Activated T-cell treated with anti-CD3 and anti-CD28 coated beads for 1 hour (primary cell): ENCODE measurements at places on chromosomes 2 and 18.

- no peak for DNase-seq
Measured at GRCh38 chr2:20229322-20230113, 4.6 kb upstream of the SDC1 start.

DNA sequence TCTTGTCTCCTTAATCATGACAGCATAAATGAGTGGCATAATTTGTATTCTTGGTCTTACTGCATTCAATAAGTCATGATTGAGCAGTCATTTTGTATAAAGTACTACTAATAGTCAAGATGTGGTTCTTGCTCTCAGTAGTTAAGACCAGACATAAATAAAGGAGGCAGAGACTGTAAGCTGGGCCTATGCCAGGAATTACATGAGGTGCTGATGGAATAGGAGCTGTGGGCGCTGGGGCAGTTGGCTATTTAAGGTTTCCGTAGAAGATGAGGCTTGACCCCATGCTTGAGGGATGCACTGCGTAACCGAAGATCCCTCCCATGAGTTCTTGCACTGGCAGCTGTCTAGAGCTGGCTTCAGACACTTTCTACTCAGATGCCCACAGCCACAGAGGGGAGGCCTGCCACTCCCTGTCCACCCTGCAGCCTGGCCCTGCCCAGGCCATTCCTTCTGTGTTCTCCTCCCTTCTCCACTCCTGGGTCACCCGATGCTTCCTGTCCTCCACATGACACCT lies 150.9 kb upstream of the REV1 start:
- no peak for DNase-seq

DNA sequence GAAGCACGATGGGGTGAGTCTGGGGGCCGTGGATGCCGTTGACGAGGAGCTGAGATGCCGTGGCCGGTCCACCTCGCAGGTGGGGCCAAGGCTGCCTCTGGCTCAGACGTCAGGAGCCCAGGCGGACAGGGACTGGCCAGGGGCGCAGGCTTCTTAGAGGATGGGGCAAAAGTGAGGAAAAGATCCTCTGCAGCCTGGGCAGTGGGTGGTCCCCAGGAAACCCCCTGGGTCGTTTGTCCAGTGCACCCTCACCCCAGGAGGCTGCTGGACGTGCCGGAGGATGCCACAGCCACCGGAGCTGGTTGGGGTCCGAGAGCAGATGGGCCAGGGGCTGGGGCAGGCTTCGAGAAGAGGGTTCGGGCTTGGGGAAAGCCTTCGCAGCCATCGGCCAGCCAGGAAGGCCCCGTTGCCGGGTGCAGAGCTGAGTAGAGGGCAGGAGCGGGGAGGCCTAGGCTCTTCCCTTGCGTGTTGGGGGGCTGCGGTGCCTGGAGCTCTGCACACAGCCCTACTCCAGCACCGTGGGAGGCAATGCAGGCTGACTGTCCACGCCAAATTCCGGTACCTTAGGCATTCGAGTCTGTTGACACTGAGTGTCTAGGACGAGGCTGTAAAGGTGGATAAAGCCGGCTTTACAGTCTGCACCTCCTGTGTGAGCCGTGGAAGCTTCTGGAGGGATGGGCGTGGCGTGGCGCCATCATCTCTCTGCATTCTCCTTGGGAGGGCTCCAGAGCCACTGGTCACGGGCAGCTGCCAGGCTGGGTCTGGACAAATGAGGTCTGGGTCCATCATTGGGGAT lies 18.8 kb downstream of the GPC1 start:
- DNase-seq: no peak

GRCh38 chr2:228507231-228507824 lies 325.8 kb upstream of the SPHKAP start:
- DNase-seq: no peak

- no peak for DNase-seq
Measured at GRCh38 chr2:44943693-44944101, 2.2 kb downstream of the SIX3 start.

- DNase-seq: no peak
Measured at GRCh38 chr2:55106148-55106547, 55.9 kb upstream of the RTN4 start.

DNA sequence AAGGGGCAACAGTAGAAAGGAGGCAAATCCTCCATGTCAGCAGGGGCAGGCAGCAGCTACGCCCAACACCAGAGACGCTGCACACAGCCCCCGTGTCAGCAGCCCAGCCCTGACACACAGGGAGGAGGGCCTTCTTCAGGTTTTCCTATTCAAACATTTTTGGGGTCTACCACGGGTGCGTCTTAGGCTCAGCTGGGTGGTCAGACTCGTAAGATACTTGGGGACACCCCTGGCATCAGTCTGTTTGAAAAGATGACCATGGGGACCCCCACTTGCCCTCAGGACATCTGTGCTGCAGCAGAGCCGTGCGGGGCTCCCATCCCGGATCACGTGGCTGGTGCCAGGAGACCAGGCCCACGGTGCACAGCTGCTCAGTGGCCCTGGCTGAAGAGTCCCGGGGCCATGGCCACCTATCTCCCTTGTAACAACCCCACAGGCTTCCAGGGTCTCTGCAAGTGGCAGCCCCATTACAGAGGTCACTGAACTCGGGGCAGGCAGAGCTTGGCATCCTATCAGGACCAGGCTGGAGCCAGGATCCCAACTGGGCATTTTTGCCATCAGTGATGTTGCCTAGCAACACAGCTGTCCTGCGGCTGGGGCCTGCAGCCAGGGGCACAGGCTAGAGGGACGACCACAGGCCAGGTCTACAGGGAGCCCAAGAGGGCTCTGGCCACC lies 82.5 kb downstream of the EDAR start:
- no peak for DNase-seq

DNA sequence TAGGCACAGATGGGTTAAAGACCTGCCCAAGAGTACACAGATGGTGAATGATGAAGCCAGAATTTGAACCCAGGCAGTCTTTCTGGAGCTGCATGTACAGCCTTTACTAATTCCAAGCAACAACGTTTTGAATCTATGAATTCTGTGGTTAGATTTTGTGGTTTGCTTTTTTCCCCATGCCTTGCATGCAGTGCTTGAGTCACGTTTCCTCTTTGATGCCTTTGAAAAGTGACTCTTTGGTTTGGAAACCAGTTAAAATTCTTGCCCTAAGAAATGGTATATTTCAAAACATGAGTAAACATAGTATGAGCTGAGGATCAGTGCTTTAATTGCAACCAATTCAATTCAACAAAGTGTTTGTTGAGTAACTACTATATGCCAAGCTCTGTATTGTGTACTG lies 48.2 kb upstream of the PPM1B start:
- DNase-seq: no peak

- DNase-seq: no peak
Measured at GRCh38 chr2:218125095-218125494, 733 bp upstream of the CXCR2 start.

GRCh38 chr2:209472112-209472832 lies 48.4 kb downstream of the MAP2 start:
- no peak for DNase-seq

DNA sequence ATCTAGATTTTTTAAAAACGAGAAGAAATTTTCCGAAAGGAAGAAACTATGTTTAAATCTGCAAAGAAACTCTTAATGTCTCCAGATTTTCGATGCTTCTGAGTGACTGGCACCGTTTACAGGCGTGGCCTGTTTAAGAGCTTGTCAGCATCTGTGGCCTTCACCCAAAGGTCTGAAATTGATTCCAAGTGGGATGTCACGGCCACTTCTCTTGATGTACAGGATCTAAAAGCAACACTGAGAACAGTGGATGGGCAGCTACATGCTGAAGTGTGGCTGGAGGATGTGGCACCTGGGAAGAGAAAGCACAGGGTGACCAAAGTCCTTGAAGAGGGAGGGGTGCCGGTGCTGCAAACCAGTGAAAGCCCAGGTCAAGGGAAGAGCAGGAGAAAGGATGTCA lies 28.0 kb downstream of the EMILIN2 start:
- no peak for DNase-seq

- no peak for DNase-seq
Measured at GRCh38 chr2:209960045-209960444, 42.4 kb upstream of the RPE start.

DNA sequence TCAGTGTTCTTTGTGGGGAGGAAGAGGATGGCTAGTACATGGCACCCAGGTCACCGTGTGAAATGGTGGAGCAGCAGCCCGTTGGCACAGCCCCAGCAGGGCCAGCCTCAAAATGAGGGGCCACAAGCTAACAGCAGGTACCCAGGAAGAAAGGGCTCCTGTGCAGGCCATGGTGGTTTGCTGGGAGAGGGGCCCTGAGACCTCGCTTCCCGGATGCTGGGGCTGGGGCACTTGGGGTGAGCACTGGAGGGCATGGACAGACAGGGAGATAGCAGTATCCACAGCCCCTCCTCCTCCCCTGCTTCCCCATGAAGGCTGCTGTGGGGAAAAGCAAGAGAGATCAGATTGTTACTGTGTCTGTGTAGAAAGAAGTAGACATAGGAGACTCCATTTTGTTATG lies 16.2 kb upstream of the TEX44 start:
- no peak for DNase-seq

GRCh38 chr2:27320958-27321543 lies 1.8 kb downstream of the MPV17 start:
- DNase-seq: no peak

GRCh38 chr2:3649581-3649980 lies 8.4 kb upstream of the ALLC start:
- DNase-seq: no peak

DNA sequence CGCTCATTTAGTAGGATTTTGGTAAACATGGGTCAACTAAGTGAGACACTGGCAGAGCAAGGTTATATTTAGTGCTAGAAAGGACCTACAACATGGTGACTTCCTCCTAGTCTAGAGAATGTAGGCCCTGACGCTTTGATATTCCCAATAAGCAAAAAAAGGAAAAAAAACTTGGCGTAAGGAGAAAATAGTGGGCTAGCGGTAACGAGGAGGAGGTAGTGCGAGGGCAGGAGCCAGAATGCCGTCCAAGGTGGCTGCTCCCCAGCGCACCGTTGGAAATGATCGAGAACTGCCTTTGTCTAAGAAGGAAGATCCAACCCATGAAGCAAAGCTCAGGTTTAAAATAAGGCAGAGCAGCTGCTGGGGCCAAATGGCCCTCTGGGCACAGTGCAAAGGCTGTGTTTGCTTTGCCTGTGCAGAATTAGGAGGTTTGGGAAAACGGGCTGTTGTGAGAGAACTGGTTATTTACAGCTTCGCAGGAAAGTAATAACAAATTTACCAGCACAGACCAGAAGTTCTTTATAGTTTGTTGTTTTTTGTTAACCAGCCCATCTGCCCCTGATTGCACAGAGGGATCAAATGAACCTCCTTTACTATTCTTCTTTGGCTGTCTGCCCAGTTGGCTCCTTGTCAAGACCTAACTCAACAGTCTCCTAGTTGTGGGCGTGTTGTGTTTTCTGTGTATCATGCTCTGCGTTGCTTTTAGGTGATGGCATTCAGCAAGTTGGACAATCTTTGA lies 86.6 kb downstream of the ITGB1BP1 start:
- DNase-seq: no peak

DNA sequence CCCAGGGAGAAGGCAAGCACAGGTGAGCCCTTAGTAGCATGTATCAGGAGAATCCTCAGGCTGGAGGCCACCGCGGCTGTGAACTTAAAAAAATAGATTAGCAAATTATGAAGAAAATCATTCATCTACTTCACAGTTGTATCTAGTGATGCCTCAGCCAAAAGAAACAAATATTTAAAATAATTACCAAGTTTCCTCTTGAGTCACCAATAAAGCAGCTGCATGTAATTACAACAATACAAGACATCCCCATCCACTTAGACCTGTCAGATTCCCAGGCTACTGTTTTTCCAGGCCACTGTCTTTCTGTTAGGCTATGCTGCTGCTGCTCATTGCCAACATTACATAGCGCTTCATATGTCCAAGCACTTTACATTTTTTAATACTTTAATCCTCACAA lies 54.6 kb upstream of the PHLPP1 start:
- no peak for DNase-seq

- DNase-seq: no peak
Measured at GRCh38 chr2:170821531-170822289, 5.0 kb downstream of the GAD1 start.

GRCh38 chr2:222318712-222319585 lies 20.2 kb upstream of the PAX3 start:
- no peak for DNase-seq

DNA sequence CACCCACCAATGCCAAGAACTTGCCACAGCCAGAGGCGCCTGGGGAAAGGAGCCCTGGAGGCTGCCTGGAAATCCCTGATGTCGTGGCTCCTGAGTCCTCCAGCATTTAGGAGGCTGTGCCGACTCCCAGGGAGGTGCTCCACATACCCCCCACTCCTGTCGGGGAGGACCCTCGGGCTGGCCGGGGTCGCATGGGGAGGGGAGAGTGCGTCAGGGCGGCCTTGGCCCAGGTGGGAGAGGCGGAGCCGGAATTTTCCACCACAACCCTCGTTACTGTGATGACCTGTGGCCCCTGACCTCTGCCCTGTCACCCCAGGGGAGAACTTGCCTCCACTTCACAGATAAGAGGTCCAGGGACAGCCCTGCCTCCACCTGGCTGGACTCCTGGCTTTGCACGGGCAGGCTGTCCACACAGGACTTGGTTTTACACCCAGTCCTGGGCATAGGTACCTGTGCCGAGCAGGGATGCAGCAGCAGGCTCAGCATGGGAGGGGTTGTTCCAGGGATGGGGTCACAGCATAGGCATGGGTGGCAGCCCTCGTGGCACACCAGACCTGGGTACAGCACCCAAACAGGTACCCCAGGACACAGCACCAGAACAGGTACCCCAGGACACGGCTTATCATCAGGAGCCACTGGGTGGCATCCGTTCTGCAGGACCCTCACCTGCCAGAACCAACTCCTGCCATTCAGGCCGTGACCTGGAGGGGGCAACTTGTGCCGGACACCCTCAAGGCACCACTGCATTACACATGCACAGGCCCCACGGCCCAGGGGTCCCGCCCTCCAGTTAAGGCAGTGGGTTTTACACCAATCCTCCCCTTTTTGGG lies 12.3 kb upstream of the AGXT start:
- no peak for DNase-seq

DNA sequence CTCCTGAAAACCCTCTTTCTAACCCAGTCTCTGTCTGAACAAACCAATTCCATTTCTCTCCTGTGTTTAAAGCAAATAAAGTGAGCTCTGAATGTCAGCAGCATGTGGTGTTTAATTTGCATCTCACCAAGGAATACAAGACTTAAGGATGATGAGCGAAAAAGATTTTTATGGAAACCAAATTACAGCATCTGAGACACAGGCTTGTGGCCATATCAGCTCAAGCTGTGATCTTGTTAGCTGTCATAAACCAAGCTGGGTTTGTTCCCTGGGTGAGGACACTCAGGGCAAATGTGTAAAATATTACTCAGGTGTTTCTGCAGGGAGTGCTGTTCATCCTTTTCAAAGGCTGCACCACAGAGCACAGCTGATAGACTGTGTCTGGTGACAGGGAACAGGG lies 129.3 kb upstream of the REV1 start:
- no peak for DNase-seq

DNA sequence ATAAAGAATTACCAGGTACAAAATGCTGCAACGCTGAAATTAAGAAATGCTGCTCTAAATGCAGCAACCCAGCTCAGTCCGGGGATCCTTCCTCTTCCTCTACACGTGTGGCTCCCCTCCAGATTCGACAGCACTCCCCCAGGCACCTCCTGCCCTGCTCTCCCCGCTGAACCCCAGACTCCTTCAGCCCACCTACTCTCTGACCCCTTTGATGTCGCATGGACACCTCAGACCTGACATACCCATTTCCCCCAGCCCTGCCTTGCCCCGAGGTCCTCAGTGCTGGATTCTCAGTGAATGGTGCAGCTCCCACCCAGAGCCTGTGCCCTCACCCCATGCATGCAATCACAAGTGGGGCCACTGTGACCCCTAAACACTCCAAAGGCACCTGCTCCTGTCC lies 4.6 kb upstream of the ADRA2B start:
- no peak for DNase-seq
